Left ventricle myocardium superior (tissue), 1 donor: ENCODE measurements at places on chromosomes 2 and 18. TPM values are rescaled to one million over a fixed set of nuclear protein-coding genes. Genes with fewer than 3 reads are reported as not detected.

- no peak for DNase-seq
These were observed 1.3 kb downstream of the PTPN2 start for GRCh38 chr18:12882453-12883371.

The GALR1 gene
- total RNA-seq: not detected

DNA sequence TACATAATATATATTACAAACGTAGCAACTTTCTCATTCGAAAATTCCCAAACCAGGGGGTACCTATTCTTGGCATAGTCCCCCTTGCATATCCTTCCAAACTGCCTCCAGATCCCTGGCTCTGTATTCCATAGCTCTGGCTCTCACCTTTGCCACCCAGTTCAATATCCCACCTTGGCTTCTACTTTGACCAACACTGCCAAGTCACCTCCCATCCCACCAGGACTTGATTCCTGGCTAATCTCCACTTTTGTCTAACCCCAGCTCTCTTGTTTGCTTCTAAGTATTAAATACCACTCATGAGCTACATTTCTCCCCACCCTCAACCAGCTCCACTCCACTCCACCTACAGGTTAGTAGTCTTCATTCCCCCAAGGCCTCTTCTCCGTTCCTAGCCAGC lies 103.2 kb upstream of the WDR75 start:
- DNase-seq: peak; percentile 9

The KRTCAP3 gene
- not detected for total RNA-seq

GRCh38 chr2:12686708-12687283 lies 29.9 kb upstream of the TRIB2 start:
- DNase-seq: no peak

The TGFA gene
- 1.1 TPM for total RNA-seq

The DNAH6 gene
- total RNA-seq: 0.22 TPM

The TFCP2L1 gene
- 0.17 TPM for total RNA-seq

- DNase-seq: peak; percentile 81
These were observed 9.3 kb downstream of the GGCX start for GRCh38 chr2:85551698-85552678.

The EPC2 gene
- total RNA-seq: 24.2 TPM

- DNase-seq: no peak
These were observed 99.9 kb downstream of the TRIB2 start for GRCh38 chr2:12816379-12817306.

GRCh38 chr2:149278872-149279264 lies 51.5 kb upstream of the LYPD6 start:
- DNase-seq: no peak

The CAB39 gene
- 86.2 TPM for total RNA-seq

DNA sequence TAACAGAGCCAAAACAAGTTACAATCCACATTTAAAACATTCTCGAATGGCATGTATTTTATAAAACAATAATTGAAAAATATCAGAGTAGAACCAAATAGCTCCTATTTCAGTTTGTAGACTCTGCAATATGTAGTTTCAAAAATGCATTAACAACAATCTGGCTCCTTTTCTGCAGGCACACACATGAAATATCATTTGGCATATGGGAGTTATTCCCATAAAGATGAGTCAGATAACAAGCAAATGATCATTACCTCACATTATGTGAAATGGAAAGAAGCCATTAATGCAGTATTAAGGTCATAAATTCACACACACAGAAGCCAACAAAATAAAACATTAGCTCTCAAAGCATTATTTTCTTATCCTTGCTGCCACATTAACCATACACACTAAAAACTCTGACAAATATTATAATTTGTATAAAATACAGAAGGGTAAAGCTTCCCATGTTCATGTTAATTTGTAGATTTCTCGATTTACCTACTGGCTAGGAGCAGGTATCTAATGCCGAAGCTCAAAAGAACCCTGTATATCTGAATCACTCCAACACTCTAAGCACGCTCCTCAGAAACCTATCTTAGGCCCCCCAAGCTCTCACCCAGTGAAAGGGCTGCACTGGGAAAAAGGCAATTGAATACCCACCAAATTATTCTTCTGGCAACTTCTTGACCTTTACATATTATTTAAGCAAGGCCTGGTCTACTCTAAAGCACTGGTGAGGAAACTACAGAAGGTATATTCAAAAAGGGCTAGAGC lies 13.8 kb downstream of the NBAS start:
- no peak for DNase-seq

DNA sequence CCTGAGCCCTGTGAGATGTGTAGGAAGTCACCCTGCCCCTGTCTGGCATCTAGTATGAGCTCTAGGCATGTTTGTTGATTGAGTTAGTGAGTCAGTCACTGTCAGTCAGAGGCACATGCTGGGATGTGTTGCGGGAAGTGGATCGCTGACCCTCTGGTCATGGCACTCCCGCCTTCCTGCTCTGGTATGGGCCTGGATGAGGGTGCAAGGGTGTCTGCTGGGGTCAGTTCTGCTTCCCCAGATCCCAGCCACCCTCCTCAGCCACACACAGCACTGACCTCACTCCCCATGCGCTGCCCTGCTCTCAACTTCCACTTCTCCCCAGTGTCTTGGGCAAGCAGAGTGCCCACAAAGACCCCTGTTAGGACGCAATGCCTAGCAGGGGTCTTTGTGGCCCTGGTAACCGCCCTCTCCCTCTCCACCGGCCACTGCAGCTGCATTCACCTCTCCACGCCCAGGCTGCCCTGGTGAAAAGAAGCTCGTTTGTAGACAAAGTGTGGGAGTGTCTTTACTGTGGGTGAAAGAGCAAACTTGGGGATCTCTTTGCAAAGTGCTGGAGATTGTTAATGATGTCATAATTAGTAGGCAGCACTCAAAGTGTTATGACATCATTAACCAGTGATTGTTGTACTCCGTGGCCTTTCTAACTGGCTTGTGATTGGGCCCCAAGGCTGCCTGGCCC lies 252.1 kb downstream of the LDLRAD4 start:
- DNase-seq: no peak

- DNase-seq: no peak
These were observed 19.0 kb downstream of the INO80C start for GRCh38 chr18:35478520-35479435.

The CPLX4 gene
- not detected for total RNA-seq

The ST8SIA3 gene
- total RNA-seq: not detected

DNA sequence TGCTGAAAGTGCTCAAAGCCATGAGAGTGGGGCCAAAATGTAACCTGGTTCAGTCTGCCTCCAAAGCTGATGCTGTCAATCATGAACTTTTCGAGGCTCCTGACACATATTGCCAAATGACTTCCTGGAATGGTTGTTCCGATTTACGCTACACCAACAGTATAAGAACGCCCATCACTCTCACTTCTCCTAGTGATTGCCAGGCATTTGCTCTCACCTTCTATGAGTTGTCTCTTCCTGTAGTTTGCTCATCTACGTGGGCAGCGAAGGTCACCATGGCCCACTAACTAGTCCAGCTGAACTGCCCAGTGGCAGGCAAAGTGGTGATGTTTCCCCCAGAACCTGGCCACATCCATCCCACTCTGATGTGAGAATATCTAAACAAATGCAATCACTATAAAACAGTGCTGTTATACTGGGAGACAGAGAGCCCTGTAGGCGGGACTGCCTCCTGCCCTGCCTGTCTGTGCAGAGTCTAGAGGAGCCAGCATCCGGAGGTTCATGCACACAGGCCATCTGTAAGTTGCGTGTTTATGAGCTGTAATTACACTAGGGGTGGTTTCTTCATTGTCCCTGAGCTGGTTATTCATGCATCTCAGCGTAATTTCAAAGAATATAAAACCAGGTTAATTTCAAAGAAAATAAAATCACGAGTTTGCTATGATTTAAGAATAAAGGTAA lies 8.8 kb upstream of the CABLES1 start:
- no peak for DNase-seq

The DQX1 gene
- not detected for total RNA-seq

GRCh38 chr2:100814453-100814852 lies 5.5 kb upstream of the NPAS2 start:
- DNase-seq: no peak

DNA sequence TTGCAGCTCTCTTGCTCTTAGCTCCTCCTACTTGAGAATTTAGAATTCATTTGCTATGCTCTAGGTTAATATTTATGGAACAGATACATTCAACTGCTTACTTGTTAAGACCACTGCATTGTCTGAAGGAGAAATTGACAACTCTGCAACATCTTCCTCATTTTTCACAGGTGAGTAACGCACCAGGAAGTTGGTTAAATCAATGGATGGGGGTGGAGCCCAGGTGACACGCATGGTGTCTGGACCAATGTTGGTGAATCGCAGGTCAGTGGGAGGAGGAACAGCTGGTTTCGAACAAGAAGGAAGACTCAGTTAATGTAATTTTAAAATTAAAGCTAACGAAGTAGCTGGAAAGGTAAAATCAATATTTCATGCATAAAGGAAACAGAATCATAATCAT lies 44.3 kb downstream of the FN1 start:
- DNase-seq: no peak

The SGPP2 gene
- 30.6 TPM for total RNA-seq

The CELF4 gene
- total RNA-seq: 0.52 TPM

- no peak for DNase-seq
These were observed 25.7 kb upstream of the RNU4ATAC start for GRCh38 chr2:121505005-121505404.

GRCh38 chr2:47076586-47077441 lies 78.3 kb downstream of the STPG4 start:
- no peak for DNase-seq

GRCh38 chr2:195602687-195603086 lies 54.3 kb upstream of the SLC39A10 start:
- DNase-seq: no peak

DNA sequence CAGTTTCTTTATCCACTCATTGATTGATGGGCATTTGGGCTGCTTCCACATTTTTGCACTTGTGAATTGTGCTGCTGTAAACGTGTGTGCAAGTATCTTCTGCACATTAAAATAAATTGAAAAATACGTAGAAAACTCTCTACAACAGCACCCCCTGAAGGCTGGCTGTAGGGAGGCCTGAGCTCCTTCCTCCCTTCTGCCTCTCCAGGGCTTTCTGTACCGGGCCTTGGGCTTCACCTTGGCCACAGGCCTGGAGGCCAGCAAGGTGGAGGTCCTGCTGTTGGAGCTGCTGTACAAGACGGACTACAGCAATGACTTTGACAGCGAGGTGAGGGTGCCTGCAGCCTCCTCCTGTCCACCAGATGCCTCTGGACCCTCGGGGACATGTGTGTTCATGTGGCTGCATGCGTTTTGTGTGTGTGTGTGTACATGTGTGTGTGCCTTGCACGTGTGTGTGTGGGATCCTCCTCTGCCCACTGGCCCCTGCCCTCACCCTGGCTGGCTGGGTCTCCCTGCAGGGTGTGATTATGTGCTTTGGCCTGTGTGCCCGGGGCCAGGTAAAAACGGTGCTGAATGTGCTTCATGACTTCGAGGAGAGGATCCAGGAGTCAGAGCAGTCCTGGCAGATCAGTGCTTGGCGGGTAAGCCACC lies 29.2 kb downstream of the MROH2A start:
- no peak for DNase-seq

GRCh38 chr18:6412933-6413472 lies 1.7 kb downstream of the L3MBTL4 start:
- no peak for DNase-seq

The ABCB11 gene
- 0.25 TPM for total RNA-seq

The VWA3B gene
- total RNA-seq: not detected

GRCh38 chr2:228709788-228710371 lies 528.4 kb upstream of the SPHKAP start:
- DNase-seq: no peak

DNA sequence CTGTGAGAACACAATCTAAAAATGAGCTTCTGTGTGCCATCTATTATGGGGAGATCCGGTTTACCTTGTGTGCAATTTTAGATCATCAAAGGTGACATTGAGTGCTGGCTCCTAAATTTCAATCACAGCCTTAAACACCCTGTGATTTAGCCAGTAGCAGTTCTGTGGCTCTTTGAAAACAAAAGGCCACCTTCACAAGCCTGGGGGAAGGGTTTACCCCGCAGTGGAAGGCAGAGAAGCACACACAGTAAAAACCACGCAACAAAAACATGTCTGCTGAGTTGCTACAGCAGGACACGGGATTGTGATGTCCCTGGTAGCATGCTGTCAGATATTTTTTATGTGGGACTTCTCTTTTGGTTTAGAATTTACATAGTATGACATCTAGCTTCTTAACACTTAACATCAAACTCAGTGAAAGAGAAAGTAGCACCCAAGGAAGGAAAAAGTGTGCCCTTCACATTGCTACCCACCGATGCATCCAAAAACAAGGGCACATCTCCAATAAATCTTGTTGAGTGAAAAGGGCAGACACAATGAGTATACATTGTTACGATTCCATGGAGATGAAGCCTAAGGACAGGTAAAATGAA lies 56.1 kb upstream of the RNF152 start:
- DNase-seq: no peak

The KCNG2 gene
- total RNA-seq: not detected

DNA sequence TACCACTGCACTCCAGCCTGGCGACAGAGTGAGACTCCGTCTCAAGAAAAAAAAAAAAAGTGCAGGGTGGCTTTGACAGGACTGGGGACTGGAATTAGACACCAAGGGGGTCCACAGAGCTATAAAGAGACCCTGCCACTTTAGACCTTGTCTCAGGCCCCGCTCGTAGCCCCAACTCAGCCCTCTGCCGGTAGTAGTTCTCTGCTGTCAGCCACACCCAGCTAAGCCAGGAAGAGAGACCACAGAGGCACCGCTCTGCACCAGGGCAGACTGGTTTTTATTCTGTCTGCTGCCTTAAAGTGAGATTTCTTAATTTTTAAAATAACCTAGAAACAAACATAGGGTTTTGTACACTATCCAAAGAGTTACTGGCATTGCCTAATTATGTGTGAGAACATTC lies 66.0 kb downstream of the STEAP3 start:
- DNase-seq: no peak

GRCh38 chr2:113112871-113113270 lies 14.5 kb upstream of the IL1RN start:
- no peak for DNase-seq

The GKN1 gene
- total RNA-seq: not detected
